ENCODE measurements at places on chromosomes 12 and 14.
A peak's percentile ranks its signal among the peaks of the same experiment; 100 is the strongest.

GRCh38 chr12:124683152-124684124 lies 116.0 kb upstream of the NCOR2 start:
- no peak for DNase-seq

- no peak for DNase-seq
Observed at GRCh38 chr14:38108681-38109080, 99.0 kb upstream of the SSTR1 start.

DNA sequence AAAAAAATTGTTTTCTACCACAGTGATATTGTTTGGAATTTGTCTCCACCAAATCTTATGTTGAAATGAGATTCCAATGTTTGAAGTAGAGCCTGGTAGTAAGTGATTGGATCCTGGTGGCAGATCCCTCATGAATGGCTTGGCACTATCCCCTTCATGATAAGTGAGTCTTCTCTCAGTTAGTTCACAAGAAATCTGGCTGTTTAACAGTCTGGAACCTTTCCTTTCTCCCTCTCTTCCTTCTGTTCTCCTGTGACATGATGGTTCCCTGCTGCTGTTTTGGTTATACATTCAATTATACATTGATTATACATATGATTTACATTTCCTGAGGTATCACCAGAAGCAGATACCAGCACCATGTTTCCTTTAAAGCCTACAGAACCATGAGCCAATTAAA lies 442.2 kb downstream of the SLC6A15 start:
- no peak for DNase-seq

DNA sequence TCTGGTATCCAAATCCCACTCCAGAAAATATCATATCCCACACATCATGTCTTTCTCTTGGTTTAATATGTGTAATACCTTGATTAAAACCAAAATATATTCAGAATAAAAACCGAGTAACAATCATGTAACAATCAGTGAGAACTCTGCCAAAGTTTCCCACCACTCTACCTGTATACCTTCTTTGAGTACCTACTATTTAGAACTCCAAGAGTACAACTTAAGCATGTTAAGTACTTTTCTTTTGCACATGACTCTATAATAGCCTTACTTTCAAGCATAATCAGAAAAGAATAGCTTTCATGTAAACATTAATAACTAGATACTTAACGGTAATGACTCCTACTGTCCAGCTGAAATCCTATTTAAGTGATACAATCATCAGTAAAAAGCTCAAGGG lies 223.2 kb downstream of the MED13L start:
- no peak for DNase-seq

- no peak for DNase-seq
Observed at GRCh38 chr14:100573002-100573756, 14.0 kb downstream of the BEGAIN start.

GRCh38 chr12:72276181-72276805 lies 4.1 kb downstream of the TRHDE start:
- DNase-seq = no peak

DNA sequence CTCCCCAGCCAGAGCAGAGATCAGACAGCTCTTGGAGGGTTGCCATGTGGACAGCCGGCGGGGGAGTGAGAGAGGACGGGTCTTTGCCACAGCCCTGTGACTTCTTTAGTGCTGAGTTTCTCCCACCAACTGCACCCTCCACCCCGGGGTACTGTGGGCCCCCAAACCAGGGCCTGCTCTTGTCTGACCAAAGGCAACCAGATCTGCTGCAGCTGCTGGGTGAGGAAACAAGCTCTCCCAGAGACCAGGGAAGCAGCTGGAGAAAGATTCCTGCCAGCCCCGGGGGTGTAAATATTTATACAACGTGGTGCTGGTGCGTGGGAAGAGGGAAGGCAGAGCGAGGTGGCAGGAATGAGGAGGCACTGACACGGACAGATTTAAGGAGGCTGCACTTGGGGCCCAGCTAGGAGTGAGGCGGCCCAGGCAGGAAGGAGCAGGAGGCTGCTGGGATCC lies 14.3 kb upstream of the ZFP36L1 start:
- no peak for DNase-seq

- DNase-seq = no peak
Observed at GRCh38 chr14:46344327-46344937, 307.1 kb downstream of the RPL10L start.

- no peak for DNase-seq
Observed at GRCh38 chr12:111277570-111277969, 91.3 kb downstream of the PHETA1 start.

GRCh38 chr12:112117685-112118084 lies 7.7 kb upstream of the TRAFD1 start:
- DNase-seq = no peak

GRCh38 chr14:106459971-106460730 lies 933.8 kb downstream of the TMEM121 start:
- peak; percentile 57 for DNase-seq

DNA sequence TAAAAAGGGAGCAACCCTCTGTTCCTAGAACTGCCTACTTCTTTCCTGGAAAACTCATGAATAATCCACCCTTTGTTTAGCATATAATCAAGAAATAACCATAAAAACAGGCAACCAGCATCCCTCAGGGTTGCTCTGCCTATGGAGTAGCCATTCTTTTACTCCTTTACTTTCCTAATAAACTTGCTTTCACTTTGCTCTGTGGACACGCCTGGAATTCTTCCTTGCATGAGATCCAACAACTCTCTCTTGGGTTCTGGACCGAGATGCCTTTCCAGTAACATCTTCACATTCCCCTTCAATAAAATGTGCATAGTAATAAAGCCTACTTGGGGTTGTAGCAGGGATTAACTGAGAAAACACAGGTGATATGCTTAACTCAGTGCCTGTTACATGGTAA lies 286.4 kb upstream of the AMIGO2 start:
- DNase-seq = no peak

- no peak for DNase-seq
Observed at GRCh38 chr12:26152507-26153102, 27.8 kb upstream of the BHLHE41 start.

GRCh38 chr12:131407221-131408035 lies 303.5 kb upstream of the SFSWAP start:
- DNase-seq = no peak

DNA sequence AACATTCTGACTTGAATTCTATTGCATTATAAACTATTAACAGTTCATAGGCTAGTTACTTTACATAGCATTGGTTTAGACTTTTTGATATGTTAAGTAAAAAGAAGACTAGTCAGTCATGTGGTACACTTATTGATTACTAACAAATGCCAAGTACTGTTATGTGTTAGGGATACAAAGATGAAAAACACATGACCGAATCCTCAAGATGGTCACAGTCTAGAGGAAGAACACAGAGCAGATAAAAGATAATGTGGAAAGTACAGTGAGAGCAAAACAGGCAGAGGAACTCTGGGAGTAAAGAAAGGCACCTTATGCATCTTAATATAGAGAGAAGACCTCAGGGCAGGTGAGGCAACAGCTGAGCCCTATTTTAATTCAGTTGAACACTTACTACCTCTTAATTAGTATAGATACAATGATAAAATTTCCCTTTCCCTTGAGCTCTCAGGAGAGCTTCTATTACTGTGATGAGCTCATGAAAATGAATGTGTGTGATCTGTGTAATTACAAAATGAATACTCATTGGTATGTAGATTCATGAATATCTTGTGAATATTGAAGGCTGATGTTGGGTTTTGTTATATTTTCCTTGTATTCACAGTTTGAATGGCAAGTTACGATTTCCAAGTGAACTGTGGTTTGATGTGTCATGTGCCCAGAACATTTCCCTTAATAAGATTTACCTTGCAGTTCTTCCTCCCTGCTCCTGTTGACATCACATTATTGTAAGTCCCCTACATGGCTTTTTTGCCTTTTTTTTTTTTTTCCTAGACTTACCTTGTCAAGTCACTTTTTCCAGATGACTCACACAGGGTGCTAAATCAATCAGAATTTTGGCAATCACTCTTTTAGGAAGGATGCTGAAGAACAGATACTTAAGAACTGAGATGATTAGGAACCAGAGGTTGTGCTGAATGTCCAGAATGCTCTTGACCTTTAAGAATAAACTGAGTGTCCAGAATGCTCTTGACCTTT lies 29.5 kb upstream of the MSRB3 start:
- no peak for DNase-seq

GRCh38 chr12:62720661-62721330 lies 214.2 kb downstream of the PPM1H start:
- DNase-seq = no peak

- no peak for DNase-seq
Observed at GRCh38 chr12:3987571-3987970, 114.4 kb upstream of the PARP11 start.

DNA sequence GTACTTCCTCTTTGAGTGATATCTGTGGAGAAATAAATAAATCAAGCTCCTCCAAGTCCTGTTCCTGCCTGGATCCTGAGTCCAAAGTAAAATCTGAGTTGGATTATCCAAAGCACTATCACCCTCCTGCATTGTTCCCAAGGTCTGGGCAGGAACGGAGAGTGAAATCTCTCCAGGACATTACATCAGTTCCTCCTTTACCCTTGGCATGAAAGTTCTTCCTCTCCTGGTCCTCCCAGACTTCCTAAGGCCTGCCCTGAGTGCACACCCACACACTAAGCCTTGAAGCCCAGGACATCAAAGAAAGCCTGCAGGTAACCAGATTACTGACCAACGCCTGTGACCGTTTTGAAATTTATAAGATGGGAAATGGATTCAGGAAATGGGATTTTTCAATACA lies 206.8 kb upstream of the BCL2L14 start:
- DNase-seq = no peak

DNA sequence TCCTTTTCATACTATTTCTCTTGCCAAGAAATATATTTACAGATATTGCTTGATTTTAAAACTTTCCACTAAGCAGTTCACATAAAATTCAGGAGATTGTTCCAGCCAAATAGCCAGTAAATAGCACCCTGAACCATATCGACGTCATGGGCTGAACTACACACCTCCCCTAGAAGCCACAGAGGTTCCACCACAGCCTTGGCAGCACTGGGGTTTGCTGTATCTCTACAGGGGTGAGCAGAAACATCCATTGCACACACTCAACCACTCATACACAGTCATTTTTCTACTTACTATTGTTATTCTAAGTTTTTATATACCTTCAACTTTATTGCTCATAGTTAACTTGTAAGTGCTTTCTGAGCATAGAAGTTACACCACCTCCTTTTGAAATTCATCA lies 8.1 kb upstream of the EIF2S3B start:
- no peak for DNase-seq

DNA sequence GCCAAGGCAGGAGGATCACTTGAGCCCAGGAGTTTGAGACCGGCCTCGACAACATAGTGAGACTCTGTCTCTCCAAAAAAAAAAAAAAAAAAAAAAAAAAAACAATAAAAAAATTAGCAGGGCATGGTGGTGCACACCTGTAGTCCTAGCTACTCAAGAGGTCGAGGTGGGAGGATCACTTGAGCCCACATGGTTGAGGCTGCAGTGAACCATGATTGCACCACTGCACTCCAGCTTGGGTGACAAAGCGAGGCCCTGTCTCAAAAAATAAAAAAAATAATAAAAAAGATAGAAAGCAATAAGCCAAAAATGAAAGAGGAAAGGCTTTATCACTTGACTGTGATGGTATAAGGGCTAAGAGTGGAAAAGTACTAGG lies 10.2 kb upstream of the PEBP1 start:
- DNase-seq = no peak

DNA sequence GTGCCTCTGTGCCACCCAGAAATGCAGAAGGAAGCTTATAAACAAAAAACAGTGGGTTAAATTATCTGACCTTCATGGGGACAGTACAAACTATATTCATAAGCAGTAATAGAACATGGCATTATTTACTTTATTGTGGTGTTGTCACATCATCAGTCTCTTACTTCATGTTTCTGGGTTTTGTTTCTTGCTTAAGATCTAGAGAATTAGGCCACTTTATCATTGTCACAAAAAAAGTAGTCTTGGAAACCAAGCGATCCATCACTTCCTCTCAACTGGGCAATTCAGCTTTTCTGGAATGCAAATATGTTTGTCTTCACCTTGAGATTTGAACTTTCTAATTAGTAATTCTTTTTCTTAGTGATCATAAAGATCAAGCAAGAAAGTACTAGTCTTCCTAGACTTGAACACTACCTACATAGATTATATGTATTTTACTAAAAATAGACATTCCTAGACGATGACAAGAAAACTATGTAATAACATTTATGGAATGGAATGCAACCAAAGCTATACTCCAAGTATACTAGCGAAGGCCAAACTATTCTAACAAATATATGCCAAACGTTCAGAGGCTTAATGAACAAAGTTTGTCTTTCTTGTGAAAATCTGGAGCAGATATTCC lies 363.4 kb downstream of the DAD1 start:
- DNase-seq = no peak

DNA sequence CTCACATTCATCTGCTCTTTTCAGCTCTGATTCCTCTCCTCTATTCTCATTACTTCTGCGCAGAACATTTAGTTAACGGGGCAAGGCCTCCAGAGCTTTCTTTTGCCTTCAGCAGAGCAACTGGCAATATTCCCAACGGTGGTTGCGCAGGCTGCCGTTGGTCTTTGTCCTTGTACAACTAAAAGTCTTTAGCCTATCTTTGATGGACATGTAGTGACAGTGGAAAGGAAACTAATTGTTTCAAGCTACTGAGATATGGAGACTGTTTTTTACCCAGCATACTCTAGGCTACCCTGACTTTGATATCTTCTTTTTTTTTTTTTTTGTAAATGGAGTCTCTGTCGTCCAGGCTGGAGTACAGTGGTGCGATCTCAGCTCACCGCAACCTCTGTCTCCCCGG lies 12.6 kb downstream of the R3HDM2 start:
- no peak for DNase-seq

GRCh38 chr12:123267991-123268843 lies 3.4 kb downstream of the CDK2AP1 start:
- no peak for DNase-seq

DNA sequence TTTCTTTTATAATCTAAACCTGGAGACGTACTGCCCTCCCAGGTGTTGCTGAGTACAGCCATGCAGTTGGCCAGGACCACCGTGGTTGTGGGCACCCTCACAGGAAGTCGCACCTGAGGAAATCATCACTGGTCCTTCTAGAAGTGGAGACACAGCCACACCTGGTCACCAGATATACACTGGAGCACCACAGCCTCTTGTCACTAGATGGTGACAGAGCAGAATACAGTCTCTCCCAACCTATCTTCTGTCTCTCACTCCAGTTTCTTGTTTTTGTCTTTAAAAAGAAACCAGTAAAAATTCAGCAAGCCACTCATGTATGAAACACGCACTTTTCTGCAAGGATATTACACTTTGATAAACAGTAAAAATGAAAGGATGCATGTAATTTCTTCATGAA lies 43.1 kb upstream of the GPHB5 start:
- DNase-seq = no peak

- no peak for DNase-seq
Observed at GRCh38 chr12:121669521-121669900, at the start of gene MORN3. Gene MORN3 (minus strand): TSS chr12:121669654. CDS start chr12:121669483, 171 bp downstream.

GRCh38 chr12:19171731-19172130 lies 42.2 kb downstream of the PLEKHA5 start:
- DNase-seq = no peak

- no peak for DNase-seq
Observed at GRCh38 chr14:79915406-79915805, 295.9 kb downstream of the DIO2 start.

Measured in CD4-positive, alpha-beta T cell treated with Interleukin-6 at 100 ng/mL for 8 hours (primary cell).